ENCODE measurements at places on chromosomes 6 and 20. TPM values are rescaled to one million over a fixed set of nuclear protein-coding genes. Genes with fewer than 3 reads are reported as not detected.

WFDC5 gene
- total RNA-seq = not detected

ULBP3 gene
- 1.0 TPM for total RNA-seq

OR2H1 gene
- total RNA-seq = not detected

DNA sequence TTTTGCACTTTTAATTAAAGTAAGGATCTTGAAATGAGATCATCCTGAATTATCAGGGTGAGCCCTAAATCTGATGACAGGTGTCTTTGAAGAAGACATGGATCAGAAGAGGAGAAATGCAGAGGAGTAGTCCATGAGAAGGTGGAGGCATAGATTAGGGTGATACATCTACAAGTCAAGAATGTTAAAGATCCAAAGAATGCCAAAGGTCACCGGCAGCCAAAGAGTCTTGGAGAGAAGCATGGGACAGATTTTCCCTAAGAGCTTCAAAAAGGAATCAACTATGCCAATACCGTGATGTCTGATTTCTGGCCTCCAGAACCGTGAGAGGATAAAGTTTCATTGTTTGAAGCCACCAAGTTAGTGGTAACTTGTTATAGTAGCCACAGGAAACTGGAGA lies 59.0 kb upstream of the THEMIS start:
- peaks cover 17% of the 10 kb centered on the region for H3K4me1 ChIP-seq
- no peaks in the 10 kb centered on the region for H3K27me3 ChIP-seq
- peaks cover 20% of the 10 kb centered on the region for H3K36me3 ChIP-seq
- no peak overlapping the region for H3K4me3 ChIP-seq
- no peak for DNase-seq

DNA sequence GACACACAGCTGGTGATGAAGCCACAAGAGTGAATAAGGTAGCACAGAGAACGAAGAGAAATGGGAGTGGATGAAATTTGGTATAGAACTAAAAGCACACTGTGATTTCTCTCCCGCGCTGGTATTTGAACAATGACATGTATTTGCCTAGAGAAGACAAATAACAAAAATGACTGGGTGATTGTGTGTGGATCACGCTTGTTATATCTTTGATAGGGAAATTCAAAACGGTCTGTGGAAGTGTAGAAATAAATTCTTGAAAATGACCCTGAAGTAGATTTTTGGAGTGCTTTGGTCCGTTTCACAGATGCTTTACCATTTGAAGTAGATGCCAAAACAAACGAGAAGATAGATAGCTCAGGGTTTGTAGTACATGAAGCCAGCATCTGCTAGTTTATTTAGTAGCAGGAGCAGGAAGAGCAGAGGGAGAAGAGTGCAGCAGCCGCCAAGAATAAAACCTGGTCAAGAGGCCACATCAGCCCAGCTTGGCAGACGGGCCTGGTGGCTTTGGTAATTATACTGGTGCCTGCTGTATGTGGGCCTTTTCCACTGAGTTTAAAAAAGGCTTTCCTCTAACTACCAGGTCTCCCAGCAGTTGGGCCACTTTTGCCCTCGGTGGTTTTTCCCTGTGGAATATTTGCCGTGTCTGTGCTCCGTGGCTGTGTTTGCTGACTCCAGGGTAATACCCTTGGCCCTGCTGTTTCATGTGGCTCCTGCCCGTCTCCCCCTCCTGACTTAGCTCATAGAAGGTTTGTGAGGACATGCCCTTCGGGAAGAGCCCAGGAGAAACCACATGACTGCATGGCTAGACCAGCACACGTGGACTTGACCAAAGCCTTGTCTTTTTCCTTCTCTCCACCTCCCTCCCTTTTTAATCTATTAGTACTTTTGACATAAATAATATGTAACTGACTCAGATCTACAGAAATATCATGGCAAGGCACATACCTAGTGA lies 294.0 kb downstream of the SOX4 start:
- no peak overlapping the region for H3K4me3 ChIP-seq
- H3K27me3 ChIP-seq = no peaks in the 10 kb centered on the region
- DNase-seq = no peak
- peaks cover 11% of the 10 kb centered on the region for H3K4me1 ChIP-seq
- no peak overlapping the region for H3K27ac ChIP-seq

- H3K4me1 ChIP-seq = no peaks in the 10 kb centered on the region
- no peaks in the 10 kb centered on the region for H3K36me3 ChIP-seq
- no peak overlapping the region for H3K4me3 ChIP-seq
Measured at GRCh38 chr6:46274502-46274901, 103.7 kb upstream of the ENPP5 start.

DNA sequence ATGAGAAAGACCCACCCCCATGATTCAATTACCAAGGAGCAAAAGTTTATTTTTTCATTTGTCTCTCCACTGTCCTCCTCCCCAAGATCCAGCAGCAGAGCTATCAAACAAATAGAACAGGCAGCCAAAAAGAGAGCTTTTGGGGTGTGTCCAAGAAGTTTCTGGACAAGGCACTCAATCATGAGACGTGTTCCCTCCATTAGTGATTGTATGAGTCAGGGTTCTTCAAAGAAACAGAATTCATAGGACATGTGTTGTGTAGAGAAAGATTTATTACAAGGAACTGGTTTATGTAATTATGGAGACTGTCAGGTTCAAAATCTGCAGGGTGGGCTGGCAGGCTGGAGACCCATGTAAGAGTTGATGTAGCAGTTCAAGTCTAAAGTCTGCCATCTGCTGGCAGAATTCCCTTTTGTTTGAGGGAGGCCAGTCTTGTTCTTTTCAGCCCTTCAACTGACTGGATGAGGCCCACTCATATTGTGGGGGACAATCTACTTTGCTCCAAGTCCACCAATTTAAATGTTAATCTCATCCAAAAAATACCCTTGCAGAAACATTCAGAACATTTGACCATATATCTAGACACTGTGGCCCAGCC lies 248.1 kb upstream of the OPRM1 start:
- no peaks in the 10 kb centered on the region for H3K4me1 ChIP-seq
- H3K36me3 ChIP-seq = no peaks in the 10 kb centered on the region
- no peaks in the 10 kb centered on the region for H3K27me3 ChIP-seq
- no peak overlapping the region for H3K27ac ChIP-seq
- H3K4me3 ChIP-seq = no peak overlapping the region
- no peak for DNase-seq

- H3K36me3 ChIP-seq = peaks cover 16% of the 10 kb centered on the region
- no peak overlapping the region for H3K4me3 ChIP-seq
- H3K4me1 ChIP-seq = peaks cover 5% of the 10 kb centered on the region
Measured at GRCh38 chr20:52083627-52084232, 107.8 kb downstream of the ZFP64 start.

DNA sequence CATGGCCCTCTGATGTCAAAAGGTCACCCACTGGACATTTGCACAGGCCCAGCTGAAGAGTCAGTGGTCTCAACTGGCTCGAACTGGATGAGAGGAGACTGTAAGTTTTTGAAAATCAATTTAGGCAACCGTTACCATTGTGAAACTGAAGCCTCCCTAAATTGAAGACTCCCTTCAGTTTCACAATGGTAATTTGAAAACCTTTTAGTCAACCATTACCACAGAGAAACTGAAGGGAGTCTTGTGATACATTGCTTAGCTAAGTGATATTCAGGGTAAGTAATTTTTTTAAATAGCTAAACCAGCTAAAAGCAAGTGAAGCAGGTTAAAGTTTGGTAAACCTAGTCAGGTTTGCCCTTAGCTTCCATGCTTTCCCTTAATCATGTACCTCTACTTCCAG lies 197.3 kb upstream of the NT5E start:
- no peaks in the 10 kb centered on the region for H3K27me3 ChIP-seq
- no peak for DNase-seq

All from activated CD4-positive, alpha-beta T cell treated with anti-CD3 and anti-CD28 coated beads, Interleukin-2, amount 10 ng/mL, durations not matched to agents 7 days and 5 days (primary cell).